NCI-H2081 (cell line): ENCODE measurements at places on chromosomes 16 and 17.

DNA sequence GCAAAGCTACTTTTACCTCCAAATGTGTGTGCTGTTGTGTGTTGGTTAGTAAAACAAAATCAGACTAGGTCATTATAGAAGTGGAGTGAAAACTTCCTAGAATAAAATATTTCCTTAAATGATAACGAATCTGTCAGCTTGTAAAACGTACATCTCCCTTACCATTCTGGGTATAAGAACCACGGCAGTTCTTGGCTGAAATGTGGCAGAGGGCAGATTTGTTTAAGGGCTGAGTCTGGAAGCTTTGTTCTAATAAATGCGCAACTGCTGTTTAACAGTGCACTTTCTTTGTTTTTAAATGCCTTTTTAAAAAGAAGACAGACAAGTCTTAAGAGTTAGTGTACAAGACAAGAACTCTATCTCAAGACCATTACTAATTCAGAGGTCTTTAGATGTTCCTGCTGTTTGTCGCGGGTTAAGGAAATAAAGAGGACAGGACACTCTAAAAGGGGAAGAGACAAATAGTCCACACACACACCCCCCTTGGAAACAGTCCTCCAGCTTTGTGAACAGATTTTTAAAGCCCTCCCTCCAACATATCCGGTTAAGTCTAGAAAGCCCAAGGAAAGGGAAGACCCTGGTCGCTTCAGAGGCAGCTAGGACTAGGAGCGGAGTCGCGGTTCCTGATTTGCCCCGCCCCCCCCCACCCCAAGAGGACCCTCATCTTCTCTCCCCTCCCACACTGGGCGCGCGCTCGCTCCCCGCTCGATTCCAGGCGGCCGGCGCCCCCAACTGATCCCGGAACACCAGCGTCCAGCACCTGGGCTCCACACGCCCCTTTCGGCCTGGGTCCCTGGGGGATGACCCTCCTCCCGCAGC lies 658 bp downstream of the SYNRG start:
- DNase-seq, result peak; percentile 41

DNA sequence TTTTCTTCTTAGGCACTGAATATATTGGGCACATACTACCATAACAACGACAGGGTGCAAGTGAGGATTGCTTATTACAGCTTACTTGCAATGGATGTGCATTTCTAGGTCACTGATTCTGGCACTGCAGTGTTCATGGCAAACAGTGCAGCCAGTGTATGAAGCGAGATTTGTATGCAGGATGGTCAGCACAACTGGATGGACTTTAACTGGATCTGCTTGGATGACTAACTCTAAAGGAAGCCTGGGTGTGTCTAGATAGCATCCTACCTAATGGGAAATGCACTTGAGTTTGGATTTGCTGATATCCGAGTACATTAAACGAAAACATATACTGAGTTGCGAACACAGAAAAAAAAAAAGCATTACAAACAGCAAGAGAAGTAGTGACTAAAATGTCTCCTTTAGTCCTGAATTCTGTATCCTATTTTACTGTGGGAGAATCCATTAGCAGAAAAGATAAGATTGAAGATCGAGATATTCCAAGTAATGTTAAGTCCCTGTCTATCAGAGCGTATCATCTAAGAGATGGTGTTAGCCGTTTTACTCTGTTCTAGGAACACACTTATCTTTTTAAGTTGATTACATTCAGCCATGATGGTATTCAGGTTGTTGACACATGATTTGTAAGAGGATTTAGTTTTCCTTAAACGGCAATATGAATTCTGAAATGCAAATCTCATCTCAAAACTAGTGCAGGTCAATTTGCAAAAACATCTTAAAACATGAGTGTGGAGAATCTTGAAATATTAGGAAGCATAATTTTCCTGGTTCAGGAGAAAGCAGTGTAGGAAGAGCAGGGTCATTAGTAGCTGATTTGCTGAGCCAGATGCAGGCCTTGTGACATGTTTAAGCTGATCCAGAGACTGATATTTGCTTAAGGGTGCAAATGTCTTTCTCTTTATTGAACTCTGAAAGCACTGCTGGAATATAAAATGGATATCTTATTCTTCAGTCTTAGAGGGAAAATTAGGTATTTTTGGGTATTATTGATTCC lies 142.6 kb upstream of the CPHXL start:
- no peak for DNase-seq

- DNase-seq, result no peak
Measured at GRCh38 chr16:83100679-83101078, 473.9 kb downstream of the CDH13 start.

DNA sequence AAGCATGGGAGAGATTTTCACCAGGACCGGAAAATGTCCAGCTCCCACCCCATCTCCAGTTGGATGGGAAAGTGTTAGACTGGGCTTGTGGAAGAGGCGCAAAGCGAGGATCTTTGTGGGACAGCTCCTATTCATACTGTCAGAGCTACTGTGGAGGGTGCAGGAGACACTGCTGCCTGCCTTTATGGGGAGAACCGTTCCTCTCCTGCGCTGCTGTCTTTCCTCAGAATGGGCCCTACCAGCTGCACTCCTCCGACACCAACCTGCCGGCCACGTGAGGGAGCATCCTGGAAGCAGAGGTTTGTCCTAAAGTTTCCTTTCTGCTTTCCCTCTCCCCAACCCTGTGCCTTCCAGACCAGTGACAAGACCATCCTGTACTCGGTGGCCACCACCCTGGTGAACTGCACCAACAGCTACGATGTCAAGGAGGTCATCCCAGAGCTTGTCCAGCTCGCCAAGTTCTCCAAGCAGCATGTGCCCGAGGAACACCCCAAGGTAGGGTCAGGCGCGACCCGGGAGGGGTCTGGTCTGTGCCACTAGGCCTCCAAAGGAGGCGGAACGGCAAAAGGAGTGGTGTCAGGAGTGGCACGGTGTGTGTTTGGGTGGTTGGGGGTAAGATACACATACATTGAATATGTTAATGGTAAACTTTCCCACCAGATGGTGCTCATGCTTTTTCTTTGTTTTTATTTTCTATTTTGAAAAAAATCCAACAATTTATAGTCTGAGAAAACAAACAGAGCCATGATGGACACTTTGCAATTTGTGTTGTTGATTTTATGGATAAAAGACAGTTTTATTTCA lies 23.0 kb downstream of the SLC35G3 start:
- no peak for DNase-seq

DNA sequence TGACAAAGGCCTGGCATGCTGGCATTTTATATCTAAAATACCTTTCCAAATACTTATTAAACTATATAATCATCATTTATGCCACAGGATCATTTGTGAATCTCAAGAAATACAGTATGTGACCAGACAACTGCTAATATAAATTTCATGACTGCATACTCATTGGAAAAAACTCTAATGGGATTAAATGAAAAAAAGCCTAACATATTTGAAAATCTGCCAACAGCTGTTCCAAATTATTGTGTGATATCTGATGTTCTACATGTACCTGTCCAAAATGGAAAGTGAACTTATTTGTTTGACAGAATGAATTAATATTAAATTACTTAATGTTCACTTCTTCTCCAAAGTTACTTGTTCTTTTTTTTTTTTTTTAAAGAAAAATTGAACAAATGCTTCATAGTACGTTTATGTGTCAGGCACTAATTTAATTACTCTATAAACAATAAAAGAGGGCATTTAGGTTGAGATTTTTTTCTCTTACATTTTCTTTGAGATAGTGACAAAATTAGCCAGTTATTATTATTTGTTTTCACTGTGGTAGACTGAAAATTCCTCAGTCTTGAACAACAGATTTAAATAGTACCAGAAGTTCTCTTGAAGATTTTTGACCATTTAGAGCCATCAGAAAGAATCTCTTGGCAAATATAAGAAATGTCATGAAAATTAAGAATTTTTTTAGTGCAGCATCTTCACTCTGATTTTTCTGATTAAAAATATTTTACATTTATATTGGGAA lies 114.0 kb downstream of the FTO start:
- no peak for DNase-seq
